ENCODE measurements at places on chromosomes 5 and 9.

GRCh38 chr5:170693701-170694100, 89.8 kb upstream of the GABRP start:
- DNase-seq = no peak

DNA sequence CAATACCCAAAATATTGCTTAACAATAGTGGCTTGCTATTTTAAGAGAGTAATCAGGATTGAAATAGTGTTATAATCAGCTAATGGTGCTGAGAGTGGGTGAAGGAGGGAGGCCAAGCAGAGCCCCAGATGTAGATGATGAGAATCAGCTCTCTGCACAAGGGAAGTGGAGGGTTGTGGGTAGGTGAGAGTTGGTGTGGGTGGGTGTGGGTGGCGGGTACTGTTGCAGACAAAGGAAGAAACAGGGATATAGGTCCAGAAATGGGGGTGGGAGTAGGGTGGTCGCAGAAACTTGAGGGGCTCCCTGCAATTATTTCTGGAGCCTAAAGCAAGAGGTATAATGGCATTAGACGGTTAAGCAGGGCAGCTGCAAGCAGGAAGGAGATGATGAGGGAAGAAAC, 7.4 kb upstream of the ADCY2 start:
- no peak for DNase-seq

DNA sequence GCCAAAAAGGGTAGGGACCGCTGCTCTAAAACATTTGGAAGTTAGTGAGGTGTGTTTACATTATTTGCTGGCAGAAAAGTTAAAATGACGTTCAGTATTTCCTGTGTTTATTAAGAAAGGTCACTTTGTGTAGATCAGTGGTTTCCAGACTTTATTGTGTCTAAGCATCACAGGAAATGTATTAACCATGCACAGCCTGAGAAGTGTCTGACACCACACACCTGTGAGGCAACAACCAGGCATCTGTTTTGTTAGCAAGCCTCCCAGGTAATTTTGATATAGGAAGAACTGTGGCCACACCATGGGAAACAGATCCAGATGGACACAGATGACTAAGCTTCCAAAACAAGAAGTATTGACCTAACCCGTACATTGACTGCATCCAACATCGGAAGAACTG, 12.0 kb downstream of the TTC1 start:
- no peak for DNase-seq

DNA sequence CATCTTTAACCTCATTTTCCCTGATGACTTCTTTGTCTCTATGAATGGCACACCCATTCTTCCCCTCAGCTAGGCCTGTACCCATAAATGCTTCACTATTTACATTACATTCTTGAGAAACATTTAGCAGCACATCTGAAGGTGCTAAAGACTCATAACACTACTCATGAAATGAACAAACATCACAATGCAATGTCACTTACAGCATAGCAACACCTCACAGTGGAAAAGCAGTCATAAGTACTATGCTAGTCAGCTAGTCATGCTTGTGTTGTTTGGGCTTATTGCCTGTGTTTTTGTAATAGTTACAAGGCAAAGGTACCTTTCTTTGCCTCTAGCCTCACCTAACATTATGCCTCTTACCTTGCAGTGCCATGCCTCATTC, 228.9 kb downstream of the KIAA0825 start:
- DNase-seq = no peak

DNA sequence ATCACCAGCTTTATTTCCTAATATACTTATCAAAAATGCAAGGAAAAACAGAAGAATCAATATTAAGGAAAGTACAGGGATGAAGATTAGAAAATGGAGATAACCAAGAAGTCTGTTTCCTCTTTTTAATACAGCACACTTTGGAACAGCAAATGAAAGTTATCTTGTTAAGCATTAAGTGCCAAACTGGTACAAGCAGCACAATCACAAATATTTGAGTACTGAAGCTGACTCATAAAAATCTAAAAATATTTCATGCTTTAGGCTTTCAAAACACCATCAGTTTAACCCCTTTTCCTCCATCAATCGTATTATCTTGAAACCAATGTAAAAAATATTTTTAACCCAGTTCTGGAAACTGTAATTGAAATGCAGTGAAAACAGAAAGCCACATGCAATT, 2.7 kb downstream of the FBXW11 start:
- no peak for DNase-seq

Data from NK-92 treated with Interleukin-12 subunit alpha and Interleukin-12 subunit beta, amount 100 ng/mL, for 24 hours (cell line).